Stimulated activated CD8-positive, alpha-beta memory T cell treated with anti-CD3 and anti-CD28 coated beads, Interleukin-12 subunit alpha, Interleukin-12 subunit beta, amount 100 ng/mL, for 1 hour (primary cell): ENCODE measurements at places on chromosomes 1 and 21.

- no peak for DNase-seq
Measured at GRCh38 chr1:220151454-220151853, 57.5 kb downstream of the IARS2 start.

GRCh38 chr1:43776043-43776761, 68.9 kb downstream of the ST3GAL3 start:
- no peak for DNase-seq

DNA sequence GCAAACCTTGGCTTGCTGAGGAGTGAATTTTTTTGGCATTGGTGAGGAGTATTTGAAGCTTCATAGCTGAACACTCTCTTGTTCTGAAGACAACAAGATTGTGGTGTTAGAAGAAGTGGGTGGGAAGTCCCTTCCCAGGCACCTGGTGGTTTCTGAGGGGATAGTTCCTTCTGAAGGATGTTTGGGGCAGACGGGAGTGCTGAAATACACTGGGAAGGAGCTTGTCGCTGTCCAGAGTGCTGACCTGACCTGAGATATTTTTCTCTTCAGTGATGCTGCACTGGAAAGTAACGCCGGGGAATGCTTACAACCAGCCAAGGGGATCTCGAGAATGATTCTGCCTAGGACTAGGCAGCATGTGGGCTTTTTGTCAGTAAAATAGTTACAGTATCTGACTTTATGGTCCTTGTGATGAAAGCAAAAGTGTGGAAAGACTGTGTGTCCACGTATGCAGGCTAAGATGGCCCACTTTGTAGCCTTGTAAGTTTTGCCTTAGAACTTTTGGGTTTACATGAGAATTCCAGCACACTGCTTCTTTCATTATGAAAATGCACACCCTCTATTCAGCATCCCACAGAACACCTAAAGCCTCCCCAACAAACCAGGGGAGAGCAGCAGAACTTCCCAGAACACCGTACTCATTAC, 33.1 kb upstream of the NFASC start:
- peak; percentile 2 for DNase-seq

- no peak for DNase-seq
Measured at GRCh38 chr1:170545476-170545875, 13.5 kb downstream of the GORAB start.

DNA sequence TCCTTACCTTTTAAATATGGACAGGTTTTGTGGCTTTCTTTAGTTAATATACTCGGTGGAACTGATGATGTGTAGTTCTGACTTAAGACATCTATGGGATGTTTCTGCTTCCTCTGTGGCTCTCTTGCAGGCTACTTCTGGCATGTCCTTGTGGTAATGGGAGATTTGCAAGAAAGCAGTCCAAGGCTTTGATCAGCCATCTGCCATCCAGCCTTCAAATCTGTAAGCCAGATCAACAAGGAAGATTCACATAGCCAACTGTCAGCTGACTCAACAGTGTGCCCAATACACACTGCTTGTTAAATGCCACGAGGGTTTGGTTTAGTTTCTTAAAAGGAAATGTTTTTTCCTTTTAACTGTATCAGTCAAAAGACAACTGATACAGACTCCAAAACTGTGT, 722.2 kb upstream of the CHRM3 start:
- DNase-seq: no peak

DNA sequence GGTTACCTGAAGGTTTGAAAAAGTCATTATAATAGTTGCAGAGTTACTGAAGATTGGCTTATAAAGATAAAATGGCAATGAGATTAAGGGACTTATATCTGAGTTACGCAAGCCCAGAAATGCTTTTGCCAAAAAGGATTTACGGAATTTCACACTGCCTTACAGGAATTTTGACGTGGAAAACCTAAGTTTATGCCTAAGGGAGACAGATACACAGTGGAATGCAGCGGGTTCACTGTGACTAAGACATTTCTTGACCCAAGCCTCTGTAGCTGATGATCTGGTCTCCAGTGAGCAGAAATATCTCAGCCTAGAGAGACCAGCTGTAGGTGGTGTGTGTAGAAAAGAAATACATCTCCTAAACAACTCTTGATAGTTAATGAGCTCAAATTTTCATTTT, 10.1 kb upstream of the EXO1 start:
- no peak for DNase-seq

- DNase-seq: no peak
Measured at GRCh38 chr1:54599211-54599823, 24.0 kb downstream of the FAM151A start.

DNA sequence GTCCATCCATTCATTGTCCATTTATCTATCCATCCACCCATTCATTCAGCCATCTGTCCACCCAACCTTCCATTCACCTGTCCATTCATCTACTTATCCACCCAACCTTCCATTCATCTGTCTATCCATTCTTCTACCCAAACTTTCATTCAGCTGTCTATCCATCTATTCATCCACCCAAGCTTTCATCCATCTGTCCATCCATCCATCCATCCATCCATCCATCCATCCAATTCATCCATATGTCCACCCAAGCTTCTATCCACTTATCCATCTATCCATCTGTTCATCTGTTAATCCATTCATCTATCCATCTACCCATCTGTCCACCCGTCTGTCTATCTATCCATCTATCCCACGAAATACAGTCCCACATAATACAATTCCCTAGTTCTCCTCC, 21.6 kb upstream of the MAN1C1 start:
- no peak for DNase-seq

GRCh38 chr21:41682719-41683179, 84.1 kb downstream of the RIPK4 start:
- no peak for DNase-seq

- DNase-seq: no peak
Measured at GRCh38 chr1:158810311-158810710, 20.8 kb upstream of the MNDA start.

- DNase-seq: no peak
Measured at GRCh38 chr21:21200103-21200938, 202.1 kb downstream of the NCAM2 start.

GRCh38 chr1:39745016-39745670, 6.5 kb downstream of the PPIE start:
- DNase-seq: no peak

DNA sequence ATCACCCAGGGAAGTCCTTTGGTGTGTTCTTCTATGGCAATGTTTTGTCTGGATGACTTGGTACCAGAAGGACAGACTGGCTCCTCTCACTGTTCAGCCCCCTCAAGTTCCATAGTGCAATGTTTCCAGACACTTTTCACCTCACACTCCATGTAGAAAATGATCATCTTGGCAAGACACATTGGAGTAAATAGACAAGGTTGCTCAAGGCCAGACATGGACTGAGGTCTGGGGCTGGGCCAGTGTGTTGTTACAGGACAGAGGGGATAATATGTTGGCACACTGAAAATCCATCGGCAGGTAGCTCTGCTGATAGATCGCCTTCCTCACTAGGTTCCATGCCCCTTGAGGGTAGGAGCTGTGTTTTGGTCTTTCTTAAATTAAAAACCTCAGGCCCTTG, 51.5 kb downstream of the C1orf21 start:
- DNase-seq: no peak

- no peak for DNase-seq
Measured at GRCh38 chr1:35044431-35044830, 12.7 kb upstream of the ZMYM6 start.

GRCh38 chr21:37184784-37185593, 82.1 kb downstream of the VPS26C start:
- no peak for DNase-seq

DNA sequence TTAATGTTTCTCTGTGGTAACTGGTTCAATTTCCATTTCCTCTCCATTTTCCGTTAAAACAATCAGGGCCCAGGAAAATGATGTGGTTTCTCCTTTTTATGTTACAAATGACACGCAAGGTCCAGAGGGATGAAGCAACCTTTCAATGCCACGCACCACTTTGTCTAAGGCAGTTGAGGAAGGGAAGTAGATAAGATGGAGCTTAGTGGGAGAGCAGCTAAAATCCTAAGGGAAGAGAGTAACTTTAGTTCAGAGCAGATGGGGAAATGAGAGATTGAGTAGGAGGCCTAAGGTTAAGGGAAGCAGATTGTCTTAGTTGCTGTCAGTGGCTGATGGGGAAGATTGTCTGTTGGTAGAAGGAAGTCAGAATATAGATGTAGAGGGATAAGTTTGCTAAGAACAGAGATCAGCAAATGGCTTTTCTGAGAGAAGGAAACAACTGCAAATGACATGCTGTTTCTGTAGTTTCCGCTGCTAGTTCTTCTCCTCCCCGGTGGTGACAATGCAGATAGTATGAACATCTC, 660 bp downstream of the CD1C start:
- no peak for DNase-seq

DNA sequence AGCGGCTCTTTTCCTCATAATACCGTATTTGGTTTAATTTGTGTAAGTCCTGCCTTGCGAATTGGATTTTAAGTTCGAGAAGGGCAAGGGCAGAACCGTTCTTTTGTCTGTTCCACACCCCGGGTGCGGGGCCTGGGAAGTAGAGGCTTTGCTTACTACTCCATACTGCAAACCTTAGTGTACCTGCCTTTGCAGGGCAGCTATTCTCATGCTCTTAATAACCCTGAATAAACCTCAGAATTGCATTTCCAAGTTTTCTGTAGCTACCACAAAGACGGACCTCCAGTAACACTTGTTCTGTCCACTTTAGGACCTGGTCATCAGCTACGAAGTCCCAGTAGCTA, 657 bp upstream of the HNRNPU start:
- no peak for DNase-seq

- no peak for DNase-seq
Measured at GRCh38 chr21:15732290-15732995, 2.7 kb downstream of the USP25 start.

DNA sequence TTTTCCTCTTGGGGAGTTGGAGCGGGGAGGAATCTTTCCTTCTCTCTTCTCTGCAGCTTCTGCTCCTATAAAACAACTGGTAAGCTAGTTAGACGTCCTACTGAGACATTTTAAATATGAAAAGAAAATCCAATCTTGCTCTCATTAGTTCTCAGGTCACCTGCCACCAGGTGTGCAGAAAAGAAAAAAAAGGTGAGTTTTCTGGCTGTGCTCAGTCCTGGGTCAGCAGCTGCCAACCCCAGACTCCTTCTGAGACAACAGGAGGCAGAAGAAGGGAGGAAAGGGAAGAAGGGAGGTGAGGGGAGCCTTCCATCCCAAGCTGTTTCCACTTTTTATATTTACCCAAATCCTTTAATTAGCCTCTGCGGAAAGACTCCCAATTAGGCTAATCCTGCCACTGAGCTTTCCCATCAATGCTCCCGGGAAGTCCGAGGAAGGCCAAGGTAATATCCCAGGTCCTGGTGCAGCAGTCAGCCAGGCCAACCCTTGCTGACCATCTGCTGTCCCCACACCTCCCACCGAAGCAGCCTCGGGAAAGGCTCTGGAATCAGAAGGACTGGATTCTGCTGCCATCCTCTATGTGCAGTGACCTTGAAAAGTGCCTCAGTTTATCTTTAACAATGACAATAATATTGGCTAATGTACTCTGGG, 33.4 kb downstream of the GLIS1 start:
- DNase-seq: no peak

DNA sequence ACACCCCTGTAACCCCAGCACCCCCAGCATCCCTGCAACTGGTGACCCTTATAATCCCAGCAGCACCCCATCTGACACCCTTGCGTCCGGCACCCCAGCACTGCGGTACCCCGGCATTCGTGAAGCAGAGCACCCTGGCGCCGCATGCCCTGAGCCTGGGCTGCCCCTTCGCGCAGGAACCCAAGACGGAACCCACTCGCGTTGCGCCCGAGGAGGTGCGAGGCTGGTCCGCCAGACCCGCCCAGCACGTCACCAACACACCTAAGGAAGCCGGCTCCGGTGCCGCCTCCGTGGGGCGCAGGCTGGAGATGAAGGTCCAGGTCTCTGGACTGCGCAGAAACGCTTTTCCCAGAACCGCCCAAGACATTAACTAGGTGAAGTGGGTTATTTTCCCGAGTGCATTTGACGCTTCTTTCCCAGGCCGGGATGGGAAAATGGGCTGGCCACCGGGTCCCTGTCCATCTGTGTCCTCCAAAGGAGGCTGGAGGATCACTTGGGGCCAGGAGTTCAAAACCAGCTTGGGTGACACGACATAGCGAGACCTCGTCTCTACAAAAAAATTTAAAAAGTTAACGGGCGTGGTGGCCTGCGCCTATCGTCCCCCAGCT, 15.9 kb upstream of the RNF187 start:
- DNase-seq: no peak

DNA sequence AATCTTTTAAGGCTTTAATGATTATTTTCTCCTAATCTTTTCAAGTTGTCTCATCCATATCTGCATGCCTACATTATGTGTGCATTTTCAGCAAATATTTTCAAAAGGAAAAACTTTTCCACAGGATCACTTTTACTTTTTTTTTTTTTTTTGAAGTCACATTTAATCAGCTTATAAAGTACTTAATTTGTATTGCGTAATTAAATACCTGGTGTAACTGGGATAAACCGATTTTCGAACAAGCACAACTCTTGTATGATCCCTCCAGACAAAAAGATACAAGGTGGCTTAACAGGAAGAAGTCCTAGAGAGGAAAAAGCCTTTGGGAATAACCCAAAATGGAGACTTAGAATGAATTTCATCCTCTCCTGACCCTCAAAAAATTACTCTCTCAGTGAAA, 1.3 kb upstream of the ATP6V1G3 start:
- no peak for DNase-seq

- DNase-seq: no peak
Measured at GRCh38 chr21:36663033-36663855, 35.7 kb upstream of the SIM2 start.

DNA sequence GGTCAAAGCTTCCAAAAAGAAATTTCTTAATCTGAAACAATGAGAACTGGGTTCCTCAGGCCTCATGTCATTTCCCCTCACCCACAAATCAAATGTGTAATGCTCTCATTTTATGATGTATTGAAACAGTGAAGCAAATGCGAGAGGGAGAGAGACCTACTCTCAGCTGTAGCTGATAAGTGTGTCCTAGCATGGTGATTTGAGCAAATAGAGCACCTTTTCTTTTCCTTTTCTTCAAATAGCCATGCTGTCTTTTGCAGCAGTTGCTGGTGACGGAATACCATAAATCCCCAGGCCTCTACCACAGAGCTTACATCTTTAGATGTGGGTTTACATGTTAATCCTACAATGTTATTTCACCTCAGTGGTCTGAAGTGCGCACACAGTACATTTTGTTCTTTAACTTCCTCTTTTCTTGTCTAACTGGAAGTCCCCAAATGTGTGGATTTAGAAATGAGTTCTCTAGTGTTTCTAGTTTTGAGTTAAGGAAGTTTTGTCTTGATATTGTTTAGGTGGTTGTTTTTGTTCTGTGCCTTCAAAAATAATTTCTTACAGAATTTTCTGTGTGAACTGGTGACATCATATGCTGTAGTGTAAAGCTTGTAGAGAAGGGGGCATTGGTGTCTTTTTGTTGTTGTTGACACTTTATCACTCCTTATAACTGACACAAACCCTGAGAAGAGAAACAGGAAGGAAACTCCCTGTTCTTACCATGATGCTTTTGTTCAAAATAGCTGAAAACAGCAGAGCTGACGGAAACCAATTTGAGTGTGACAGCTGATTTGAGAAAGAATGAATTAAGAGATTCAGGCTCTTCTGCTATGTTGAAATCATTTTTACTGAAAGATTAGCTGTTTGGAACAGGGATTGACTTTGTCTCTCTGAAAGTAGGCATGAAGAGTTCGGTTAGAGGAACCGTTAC, 12.2 kb downstream of the SMAP2 start:
- peak; percentile 47 for DNase-seq

- DNase-seq: no peak
Measured at GRCh38 chr1:222461941-222462340, 86.0 kb downstream of the HHIPL2 start.

GRCh38 chr1:182698971-182699370, 14.6 kb upstream of the RGS8 start:
- DNase-seq: no peak
